NCI-H510A treated with DMSO at 0.1 percent for 48 hours (cell line): ENCODE measurements at places on chromosomes 1 and 21.

- DNase-seq: no peak
These were observed 257.2 kb downstream of the PLPP3 start for GRCh38 chr1:56322211-56322610.

DNA sequence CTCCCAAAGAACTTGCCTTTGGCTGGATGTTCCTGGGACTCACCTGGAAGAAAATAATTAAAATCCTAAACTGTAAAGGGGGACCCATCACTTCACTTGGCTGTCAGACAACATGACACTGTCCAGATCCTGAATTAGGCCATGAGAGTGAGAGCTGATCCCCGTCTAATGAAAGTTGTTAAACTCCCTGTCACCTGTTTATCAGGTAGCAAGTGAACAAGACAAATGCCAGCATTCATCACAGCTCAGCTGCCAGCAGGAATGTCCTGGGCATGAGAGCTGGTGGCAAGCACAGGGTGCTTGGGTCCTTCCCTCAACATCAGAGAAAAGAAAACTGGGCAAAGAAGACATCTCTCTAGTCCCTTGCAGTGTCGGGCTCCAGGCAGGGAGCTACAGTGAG, 23.8 kb downstream of the PMVK start:
- DNase-seq: no peak

DNA sequence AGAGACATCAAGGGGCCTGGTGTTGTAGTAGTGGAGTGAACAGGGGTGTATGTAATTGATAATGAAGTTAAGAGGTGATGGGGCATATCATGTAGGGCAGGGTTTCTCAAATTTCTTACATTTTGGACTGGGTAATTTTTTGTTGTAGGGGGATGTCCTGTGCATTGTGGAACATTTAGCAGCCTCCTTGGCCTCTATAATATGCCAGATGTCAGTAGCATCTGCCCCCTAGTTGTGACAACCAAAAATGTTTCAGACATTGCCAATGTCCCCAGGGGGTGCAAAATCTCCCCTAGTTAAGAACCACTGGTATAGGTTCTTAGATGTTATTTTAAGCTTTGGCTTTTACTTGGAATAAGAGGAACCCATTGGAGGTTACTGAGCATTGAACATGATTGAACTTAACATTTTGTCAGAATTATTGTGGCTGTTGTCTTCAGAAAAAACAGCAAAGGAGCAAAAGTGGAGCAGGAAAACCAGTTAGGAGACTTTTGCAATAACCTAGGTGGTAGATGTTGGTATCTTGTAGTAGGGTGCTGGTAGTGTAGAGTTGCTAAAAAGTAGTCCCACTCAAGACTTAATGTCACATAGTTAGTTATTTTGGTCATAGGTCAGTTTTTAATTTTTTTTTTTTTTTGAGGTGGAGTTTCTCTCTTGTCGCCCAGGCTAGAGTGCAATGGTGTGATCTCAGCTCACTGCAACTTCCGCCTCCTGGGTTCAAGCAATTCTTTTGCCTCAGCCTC, 6.2 kb downstream of the ZNF326 start:
- DNase-seq: no peak

GRCh38 chr1:44810101-44810761, 1.9 kb downstream of the BTBD19 start:
- DNase-seq: no peak

DNA sequence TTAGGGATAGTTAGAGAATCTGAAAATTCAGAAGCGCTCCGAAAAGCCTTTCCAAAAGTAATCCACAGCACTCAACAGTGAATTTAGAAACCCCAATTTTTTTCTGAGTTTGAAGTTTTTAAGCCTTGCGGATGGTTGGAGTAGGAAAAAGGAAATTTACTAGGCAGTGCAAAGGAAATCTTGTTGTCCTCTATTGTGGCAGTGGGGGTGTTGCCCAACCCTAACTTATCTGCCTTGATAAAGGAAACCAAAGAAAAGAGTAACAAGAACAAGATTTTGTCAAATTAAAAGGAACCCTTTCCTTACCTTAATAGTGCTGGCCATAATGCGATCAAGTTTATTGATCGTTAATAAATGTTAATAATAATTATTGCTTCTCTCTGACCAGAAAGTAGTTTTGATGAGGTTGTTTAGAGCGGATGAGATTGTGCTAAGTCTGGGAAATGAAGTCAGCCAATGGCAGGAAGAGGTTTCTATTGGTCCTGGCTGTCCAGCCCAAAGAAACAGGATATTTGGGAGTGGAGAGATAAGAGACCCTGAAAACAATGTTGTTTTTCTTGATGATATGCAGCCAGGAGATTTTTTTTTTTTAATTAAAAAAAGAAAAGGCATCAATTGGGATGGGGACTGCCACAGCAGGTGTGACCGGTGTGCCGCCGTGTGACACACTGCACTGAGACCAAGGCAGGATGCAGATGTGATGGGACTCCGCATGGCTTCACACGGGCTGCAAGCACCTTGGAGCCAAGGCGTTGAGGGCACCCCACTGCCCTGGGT, at the start of gene ERG:
Gene ERG (minus strand): TSS at position 421 of the 777 bp plus-strand sequence. CDS start 97 bp downstream, at position 324.
- DNase-seq: no peak

GRCh38 chr1:47510282-47510811, 72.5 kb downstream of the FOXD2 start:
- DNase-seq: no peak

DNA sequence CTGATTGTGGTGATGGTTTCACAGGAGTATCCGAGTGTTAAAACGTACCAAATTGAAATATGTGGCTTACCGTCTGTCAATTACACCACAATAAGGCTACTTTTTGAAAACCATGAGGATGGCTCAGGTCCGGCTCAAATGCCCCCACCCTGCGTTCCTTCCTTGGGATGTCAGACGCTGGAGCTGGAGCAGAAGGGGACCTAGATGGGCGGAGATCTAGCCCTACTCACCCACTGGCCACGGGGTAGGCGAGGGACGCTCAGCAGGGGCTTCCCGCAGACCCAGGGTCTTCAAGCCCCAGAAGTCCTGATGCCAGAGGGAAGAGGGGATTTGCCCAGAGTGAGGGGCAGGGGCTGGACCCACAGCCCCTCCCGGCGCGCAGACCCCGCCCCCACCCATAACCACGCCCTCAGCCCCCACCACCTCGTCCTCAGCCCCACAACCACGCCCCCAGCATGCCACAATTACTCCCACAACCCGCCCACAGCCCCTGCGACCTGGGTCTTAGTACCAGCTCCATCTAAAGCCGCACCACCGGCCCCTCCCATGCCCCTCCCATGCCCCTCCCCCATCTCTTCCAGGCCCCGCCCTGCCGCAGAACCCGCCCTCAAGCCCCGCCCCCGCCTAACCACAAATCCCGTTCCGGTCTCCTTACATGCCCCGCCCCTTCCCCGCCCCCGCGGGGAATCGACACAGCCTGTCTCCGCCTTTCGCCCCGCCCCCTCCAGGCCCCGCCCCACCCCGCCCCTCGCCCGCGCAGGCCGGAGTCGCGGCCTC, at the start of gene LRRC3:
Gene LRRC3 (plus strand): TSS at position 764 of the 777 bp plus-strand sequence. CDS start 1,135 bp downstream, outside the sequence.
- DNase-seq: no peak

GRCh38 chr1:59750328-59751003, 64.3 kb upstream of the HOOK1 start:
- DNase-seq: no peak

GRCh38 chr1:217660353-217661062, 29.4 kb downstream of the SPATA17 start:
- no peak for DNase-seq

GRCh38 chr1:245226203-245226499, 71.4 kb downstream of the KIF26B start:
- DNase-seq: no peak

- no peak for DNase-seq
These were observed 2.2 kb downstream of the IKBKE start for GRCh38 chr1:206472454-206472853.

DNA sequence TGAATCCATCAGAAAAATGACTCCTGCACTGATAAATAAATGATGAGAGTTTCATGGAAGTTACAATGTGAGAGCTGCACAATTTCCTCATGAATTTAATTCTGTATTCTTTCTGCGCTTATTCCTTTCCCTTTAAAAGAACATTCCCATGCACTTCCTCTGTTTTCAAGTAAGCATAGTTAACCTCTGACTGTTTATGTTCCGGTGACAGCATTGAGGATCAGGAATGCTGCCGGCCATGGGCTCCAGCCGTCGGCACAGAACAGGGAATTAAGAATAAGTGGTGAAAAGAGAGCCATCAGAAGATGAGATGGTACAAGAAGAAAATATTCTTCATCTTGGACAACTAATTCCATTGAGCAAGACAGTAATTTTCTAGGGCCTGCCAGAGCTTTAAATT, 65.3 kb downstream of the SUSD4 start:
- no peak for DNase-seq

GRCh38 chr21:41692185-41692565, 74.7 kb downstream of the RIPK4 start:
- DNase-seq: no peak

- DNase-seq: no peak
These were observed 248.2 kb downstream of the MATN1 start for GRCh38 chr1:30475201-30475600.

DNA sequence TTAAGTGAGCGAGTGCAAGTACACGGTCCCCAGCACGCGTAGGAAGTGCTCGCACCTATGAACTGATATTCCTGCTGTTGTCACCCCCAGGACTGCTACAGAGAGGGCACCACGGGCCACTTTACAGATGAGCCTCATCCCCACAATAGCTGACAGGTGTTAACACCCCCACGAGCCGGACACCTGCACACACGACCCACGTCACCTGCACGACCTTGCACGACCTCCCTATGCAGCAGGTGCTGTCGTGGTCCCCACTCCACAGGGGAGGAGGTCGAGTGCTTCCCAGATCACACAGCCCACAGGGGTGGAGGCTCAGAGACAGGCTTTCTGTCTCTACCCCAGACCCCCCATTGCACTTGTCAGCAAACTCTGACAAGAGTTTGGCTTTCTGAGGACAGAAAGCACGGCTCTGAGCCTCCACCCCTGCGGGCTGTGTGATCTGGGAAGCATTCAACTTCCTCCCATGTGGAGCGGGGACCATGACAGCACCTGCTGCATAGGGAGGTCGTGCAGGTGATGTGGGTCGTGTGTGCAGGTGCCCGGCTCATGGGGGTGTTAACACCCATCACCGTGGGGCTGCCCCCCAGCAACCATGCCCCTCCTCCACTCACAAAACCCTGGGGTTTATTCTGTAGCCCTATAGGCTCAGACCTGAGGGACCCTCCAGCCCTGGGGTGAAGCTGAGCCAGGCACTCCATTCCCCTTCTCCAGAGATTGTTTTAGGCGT, 80.8 kb downstream of the MATN1 start:
- DNase-seq: no peak

DNA sequence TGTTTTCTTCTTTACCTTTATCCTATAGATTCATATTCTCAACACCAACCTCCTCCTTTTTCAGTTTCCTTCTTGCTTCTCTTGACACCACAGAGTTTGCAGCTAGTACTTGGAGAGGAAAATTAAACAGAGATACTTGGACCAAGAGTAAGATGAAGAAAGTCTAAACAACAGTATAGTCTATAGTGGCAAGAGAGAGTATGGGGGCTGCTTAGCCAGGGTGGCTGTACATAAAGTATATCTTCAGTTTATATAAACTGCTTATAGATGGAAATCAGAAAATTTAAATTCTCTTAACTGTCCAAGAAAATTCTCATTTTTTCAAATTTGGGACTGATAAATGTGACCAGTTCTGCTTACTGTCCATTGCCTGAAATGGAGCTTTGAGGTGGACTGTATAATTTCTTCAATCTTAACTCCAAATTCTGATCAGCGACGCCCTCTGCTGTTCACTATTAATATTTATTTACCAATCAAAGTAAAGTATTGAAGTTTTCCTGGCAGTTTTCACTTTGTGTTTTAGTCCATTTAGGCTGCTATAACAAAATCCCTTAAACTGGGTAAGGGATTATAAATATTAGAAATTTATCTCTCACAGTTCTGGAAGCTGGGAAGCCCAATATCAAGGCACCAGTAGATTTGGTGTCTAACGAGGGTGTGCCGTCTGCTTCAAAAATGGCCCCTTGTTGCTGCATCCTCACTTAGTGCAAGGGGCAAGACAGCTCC, 14.8 kb upstream of the METTL18 start:
- DNase-seq: peak; percentile 22

DNA sequence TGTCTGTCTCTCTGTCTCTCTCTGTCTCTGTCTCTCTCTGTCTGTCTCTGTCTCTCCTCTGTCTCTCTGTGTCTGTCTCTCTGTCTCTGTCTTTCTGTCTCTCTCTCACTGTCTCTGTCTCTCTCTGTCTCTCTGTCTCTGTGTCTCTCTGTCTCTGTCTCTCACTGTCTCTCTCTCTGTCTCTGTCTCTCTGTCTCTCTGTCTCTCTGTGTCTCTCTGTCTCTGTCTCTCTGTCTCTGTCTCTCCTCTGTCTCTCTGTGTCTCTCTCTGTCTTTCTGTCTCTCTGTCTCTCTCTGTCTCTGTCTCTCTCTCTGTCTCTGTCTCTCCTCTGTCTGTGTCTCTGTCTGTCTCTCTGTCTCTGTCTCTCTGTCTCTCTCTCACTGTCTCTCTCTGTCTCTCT, 873 bp upstream of the COL6A1 start:
- DNase-seq: no peak

- no peak for DNase-seq
These were observed 5.2 kb upstream of the GPR161 start for GRCh38 chr1:168141871-168142385.

DNA sequence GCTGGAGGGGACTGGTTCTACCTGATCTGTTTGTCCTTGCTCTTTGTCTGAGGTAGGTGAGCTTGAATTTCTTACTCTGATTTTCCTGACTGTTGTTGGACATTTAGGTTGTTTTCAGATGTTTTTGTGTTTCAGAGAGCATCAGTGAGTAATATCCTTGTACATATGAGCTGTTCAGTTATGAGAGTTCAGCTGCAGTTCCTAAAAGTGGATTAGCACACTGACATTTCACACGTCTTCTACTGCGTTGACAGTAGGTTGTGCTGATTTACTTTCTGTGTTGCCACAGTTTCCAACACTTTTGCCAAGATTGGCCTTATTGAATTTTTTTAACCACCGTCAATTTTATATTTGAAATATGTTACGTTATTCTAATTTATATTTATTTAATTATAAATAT, 27.7 kb downstream of the CXADR start:
- DNase-seq: no peak

DNA sequence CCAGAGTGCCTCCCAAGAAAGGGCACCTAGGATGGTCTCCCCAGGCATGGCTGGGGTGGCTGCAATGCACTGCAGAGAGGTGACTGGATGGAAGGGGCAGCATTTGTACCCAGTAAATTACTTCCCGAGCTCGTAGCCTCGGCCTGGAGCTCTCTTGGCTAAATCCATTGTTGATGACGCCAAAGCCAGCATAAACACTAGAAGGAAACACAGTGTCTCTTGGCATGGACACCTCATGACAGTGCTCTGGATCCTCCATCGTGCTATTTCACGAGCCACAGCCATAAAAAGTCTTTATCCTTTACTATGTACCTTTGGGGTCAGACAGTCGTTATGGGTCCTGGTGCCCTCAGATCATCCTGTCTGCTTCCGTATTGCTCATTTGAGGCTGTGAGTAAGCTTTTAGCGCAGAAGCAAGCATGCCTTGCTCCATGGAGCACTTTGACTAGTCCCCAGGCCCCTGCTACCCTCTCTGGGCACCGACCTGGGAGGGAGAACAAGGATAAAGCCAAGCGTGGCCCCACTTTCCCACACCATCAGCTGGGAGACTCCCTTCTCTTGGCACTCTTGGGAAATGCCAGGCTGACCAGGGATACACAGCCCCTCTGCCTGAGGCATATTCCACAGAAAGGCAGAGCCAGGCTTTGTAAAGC, 10.3 kb upstream of the PRELP start:
- DNase-seq: no peak

- no peak for DNase-seq
These were observed 19.0 kb upstream of the CASQ1 start for GRCh38 chr1:160171354-160171753.
